ENCODE measurements at places on chromosomes 12 and 14.
A peak's percentile ranks its signal among the peaks of the same experiment; 100 is the strongest.

- DNase-seq = no peak
Observed at GRCh38 chr12:40569626-40570179, 122.5 kb upstream of the CNTN1 start.

- DNase-seq = no peak
Observed at GRCh38 chr12:119666900-119667576, 895 bp upstream of the PRKAB1 start.

DNA sequence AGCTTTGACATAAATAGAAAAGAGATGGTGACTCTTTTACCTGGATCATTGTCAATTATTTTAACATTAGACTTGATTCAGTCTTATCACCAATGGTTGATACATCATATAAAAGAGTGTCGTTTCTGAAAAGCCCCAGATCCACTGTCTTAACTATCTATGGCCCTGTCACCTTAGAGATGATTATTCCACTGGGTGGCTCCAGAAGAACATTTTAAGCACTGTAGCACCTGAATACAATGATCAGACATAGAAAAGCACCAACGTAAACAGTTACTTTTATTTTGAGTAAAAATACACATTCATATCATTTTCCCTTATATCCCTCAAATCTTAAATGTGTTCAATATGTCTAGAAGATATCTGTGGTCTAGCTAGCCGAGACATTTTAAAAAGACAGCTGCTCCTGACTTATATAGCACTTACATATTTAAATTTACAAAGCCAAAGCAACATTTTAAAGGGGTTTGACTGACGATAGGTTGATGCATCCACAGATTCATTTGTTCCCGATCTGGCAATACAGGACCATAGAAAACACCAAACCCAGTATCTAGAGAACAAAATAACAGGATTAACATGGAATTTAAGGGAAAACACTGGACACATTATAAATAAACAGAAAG is 32.9 kb downstream of the TSPAN8 start:
- DNase-seq = no peak

DNA sequence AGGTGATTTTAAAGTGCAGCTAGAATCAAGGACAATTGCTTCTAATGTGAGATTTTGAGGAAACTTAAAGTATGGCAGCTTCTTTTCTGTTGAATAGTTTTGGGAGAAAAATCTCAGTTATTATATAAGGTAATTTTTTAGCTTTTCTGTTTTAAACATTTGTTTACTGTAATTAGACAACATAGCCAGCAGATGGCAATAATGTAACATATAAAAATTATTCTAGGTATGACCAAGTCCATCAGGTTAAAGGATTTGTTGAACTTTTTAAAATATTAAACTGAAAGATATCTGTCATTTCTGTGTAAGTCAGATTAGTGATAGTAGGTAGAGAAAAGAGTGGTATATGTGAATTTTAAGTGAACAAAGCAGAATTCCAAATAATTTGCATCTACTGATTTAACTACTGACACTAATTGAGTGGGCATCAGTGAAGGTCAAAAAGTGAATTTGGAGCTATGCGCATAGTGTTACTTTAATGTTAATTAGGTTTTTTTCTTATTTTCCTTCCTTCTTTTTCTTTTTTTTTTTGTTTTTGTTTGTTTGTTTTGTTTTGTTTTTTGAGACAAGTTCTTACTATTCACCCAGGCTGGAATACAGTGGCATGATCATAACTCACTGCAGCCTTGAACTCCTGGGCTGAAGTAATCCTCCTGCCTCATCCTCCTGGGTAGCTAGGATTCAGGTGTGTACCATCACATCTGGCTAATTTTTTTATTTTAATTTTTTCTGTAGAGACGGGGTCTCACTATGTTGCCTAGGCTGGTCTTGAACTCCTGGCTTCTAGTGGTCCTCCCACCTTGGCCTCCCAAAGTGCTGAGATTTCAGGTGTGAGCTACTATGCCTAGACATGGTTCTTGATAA is 18.6 kb downstream of the PRORP start:
- no peak for DNase-seq

GRCh38 chr12:98751580-98752115 is 106.6 kb downstream of the APAF1 start:
- DNase-seq = no peak

DNA sequence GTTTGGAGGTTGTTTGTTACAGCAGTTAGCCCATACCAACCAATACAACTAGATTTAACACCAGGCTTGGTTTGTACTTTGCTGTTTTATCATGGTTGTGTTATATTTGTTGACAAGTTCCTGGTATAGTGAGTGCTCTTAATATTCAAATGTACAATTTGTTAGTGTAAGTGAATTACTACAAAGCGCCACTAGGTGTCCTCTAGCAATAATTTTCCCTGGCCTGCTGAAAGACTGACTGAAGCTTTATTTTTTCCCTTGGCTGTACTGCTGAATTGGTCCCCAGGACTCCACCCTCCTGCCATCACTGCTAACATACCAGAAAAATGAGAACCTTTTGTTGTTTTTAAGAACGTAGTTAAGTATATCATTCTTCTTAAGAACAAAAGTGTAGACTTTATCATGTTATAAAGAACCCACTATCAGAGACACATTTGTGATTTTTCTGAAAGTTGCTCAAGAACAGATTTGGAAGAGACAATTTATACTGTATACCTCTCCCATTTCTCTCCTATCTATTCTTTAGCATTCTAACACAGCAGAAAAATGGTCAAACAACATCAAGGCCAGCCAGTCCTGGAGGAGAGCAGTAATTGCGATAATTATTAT is 75.3 kb upstream of the FAR2 start:
- DNase-seq = peak; percentile 8

DNA sequence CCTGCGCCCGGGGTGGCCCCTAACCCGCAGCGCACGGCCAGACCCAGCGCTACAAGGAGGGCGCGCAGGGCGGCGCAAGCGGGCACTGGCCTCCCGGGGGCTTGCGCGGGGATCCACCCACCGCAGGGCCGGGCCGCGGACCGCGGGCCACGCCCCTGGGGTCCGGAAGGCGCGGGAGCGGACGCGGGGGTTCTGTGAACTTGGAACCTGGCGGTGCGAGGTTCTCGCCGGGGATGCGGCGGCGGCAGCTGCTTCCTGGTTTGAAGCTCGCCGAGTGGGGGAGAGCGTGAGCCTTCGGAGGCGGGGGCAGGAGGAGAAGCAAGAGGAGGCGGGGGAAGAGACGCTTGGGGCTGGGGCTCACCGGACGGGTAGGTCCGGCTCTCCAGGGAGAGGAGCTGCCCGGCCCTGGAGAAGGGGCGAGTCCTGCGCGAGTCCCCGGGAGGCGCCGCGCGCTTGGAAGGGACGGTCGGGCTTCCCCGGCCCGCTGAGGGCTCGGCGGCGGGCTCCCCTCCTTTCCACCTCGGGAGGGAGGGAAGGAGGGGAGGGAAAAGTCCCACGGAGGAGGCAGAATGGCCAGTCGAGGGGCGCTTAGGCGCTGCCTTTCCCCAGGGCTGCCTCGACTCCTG is at the start of gene PRKCH:
PRKCH (plus strand) TSS at position 195 of the 626 bp plus-strand sequence. CDS start 523 bp downstream, outside the sequence.
- no peak for DNase-seq

- no peak for DNase-seq
Observed at GRCh38 chr12:7075518-7075917, 15.0 kb downstream of the C1S start.

DNA sequence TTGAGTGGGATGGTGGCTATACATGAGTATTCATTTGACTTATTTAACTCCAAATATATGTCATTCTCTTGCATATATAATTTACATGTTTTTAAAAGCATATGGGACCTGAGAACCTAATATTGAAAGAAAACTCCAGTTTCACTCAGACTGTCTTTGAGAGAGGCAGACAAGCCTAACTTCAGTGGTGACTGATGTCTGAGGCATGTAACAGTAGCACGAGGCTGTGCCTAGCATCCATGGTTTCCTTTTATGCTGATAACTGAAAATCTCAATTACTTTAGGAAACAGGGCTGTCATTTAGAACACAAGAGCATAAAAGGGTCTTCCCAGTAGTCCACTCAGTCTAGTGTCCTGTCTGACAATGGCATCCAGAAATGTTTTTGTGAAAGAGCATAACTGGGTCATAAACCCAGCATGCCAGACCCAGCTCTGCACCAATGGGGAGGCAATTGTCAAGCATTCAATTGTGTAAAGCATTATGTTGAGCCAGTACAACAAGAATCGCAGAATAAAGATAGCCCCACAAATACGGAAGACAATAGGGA is 24.3 kb downstream of the MAPK1IP1L start:
- no peak for DNase-seq

DNA sequence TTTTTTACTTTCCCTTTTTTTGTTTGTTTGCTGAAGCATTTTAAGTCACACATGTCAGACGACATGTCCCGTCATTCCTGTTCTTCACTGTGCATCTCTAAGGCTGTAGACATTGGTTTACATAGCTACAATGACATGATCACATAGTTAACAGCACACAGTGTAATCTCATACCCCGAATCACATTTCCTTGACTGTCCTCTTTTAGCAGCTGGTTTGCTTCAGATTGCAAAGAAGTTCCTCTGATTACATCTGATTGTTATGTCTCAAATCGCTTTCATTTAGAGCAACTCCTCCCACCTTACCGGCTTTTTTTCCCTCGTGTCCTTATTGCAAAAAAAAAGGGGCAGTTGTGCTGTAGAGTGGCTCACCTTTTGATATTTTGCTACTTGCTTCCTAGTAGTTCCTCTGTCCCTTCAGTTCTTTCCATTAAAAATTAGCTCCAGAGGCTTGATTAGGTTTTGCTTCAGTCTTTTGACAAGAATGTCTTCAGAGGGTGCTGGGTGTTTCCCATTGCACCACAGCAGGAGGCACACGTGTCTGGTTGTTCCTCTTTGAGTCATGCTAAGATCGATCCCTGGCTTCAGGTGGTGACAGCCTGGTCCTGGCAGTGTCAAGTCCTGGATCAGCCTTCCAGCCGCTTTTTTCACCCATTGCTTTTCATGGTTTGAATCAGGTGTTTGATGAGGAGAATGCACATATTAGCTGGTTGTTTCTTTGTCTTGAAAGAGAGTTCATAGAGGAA is 35.0 kb downstream of the ZNF664 start:
- no peak for DNase-seq

- no peak for DNase-seq
Observed at GRCh38 chr14:56274556-56274955, 156.3 kb downstream of the PELI2 start.

GRCh38 chr12:113129664-113130456 is 5.7 kb downstream of the RASAL1 start:
- no peak for DNase-seq

DNA sequence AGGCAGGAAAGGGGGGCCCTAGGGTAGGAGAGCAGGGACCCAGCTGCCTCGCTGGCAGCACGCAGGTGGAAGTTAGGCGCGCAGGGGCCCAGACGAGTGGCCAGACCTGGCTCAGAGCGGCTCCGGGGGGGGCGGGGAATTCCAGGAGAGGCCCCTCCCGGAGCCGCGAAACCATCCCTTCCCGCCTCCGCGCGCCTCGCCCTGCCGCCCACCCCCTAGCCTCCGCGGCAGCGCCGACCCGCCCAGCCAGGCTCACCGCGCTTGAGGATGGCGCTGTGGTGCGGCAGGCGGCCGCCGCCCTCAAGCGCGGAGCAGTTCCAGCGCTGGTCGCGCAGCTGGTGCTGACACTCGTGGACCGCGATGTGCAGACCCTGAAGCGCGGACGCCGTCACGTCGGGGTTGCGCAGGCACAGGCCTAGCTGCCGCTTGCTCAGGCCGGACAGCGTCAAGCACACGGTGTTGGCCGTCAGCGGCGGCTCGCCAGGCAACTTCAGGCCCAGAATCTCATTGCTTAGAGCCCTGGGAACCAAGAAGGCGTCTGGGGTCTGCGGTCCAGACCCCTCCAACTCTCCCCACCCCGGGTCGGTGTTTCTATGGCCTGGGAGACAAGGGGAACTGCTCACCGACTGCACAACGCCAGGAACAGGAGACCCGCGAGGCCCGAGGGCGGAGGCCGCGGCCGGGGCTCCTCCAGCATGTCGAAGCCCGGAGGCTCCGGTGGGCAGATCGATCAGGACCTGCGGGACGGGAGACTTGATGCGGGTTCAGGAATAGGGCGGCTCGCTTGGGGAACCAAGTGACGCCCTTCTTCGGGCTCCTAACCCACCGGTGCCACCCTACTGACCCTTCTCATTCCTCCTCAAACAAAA is 1.5 kb downstream of the WNT10B start:
- no peak for DNase-seq

- no peak for DNase-seq
Observed at GRCh38 chr14:82180139-82180538, 646.5 kb upstream of the SEL1L start.

GRCh38 chr12:9273276-9273675 is 65.1 kb upstream of the PZP start:
- DNase-seq = no peak

DNA sequence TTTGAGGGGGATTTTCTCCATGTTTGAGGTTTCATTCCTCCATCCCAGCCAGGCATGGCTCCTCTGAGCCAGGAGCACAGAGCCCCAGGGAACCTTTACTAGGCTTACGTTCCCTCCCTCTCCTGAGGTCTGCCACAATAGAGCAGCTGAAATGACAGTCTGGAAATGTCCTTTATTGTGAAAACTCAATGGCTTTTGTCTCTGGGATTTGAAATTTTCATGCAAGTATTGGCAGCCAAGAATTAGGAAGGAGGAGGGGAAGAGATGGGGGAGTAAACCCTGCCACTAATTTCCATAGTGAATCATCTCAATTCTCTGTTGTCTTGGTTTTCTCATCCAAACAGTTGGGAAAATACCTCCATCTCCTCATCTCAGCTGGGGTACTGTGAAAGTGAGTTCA is 2.6 kb upstream of the PLEKHG3 start:
- DNase-seq = no peak

DNA sequence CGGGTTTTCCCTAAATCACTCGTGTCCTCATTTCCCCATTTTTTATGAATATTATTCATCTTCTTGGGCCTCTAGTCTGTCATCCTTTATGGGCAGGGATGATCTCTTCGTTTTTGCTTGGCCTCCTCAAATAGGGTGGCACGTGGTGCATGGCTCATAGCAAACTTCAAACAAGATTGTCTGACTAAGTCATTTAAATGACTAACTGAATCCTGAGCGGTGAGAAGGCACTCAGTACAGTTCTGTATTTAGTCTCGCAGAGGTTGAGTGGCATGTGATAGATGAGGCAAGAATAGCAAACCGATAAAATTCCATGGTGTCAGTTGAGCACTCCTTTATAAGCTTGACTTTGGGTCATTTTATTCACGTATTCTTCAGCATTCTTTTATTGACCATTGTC is 5.7 kb upstream of the JDP2 start:
- DNase-seq = no peak

DNA sequence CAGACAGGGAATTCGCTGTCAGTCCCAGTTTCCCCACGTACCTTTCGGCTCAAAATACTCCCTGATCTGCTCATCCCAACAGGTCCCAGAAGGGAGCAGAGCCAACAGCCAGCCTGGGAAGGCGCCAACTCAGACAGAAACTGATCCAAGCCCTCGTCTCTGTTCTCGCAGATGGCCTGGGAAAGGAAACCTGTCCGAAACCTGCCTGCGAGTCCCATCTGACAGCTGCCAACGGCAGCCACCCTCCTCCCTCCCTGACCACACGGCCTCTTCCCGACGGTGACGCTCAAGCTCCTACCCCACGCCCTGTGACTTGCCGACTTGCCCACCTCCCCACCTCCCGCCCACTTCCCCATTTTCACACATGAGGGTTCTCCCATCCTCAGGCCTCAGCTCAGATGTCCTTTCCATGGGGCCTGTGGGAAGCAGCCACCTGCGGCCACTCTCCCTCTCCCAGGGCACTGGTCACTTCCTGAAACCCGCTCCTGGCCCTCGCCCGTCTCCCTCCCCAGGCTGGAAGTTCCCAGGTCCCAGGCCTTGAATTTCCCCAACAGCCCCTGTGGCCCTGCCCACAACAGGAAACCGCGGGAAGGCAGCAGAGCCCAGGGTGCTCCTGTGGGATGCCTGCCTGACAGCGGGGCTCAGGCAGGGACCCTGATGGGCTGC is 60.9 kb upstream of the FBRSL1 start:
- no peak for DNase-seq
